ENCODE measurements at places on chromosomes 12 and 14.

DNA sequence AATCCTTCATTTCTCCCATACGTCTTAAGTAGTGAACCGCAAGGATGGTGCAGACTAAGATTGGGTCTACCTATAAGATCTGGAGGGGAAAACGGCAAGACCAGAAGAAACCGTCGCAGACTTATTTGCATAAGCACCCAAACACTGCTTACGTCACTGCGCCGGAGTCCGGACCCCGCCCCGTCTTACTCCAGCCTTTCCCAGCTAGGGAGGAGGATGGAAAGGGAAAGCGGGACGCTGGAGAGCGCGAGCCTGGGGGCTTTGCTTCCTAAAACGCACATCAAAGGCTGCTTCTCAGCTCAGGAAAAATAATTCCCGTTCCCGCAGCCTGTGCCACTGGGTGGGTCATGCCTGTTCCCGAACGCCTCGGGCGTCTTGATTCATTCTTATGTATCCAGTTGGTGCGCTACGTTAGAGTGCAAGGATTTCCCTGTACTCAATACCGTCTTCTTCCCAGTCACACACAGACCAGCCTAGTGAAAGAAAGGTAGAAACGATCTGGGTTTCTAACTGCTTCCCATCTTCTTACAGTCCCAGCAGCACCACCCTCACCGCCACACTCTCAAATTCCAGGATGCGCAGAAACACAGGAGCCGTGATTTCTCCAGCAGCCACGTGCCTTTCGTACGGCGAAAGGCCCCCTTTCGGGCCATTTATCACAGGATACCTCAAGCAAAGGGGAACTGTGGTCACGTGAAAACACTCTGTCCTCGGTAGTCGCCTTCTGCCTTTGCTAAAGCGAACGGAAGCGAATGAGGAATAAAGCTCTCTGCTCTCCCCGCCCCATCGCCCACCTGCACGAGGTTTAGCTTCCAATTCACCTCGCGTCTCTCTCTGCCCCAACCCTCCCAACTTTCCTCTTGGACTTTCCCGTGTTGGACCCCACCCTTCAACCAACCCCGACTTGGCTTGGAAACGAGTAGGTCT lies 1.1 kb downstream of the SLC6A15 start:
- DNase-seq, result peak; percentile 46

DNA sequence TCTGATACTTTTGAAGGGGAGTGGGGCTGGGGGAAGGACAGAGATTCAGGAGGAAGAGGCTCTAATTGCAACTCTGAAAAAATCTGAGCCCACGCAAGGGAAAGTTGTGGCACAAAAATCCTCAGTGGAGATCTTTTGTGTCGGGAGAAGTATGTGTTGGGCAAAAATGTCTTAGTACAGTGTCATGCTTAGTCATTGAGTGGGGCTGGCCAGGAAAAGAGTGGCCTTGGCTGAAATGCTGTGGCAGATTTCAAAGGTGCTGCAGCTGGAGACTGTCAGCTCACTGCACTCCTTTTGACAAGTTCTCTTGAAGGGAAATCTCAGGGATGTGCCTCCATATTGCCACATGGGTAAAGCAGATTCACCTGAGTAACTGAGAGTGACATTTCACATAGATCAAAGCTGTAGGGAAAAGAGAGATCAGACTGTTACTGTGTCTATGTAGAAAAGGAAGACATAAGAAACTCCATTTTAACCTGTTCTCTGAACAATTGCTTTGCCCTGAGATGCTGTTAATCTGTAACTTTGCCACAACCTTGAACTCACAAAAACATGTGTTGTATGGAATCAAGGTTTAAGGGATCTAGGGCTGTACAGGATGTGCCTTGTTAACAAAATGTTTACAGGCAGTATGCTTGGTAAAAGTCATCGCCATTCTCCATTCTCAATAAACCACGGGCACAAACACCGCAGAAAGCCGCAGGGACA lies 36.0 kb upstream of the GLIPR1 start:
- no peak for DNase-seq

GRCh38 chr14:104214431-104215218 lies 76.2 kb downstream of the KIF26A start:
- DNase-seq, result peak; percentile 64

GRCh38 chr12:52241205-52241842 lies 8.3 kb downstream of the KRT7 start:
- DNase-seq, result no peak

DNA sequence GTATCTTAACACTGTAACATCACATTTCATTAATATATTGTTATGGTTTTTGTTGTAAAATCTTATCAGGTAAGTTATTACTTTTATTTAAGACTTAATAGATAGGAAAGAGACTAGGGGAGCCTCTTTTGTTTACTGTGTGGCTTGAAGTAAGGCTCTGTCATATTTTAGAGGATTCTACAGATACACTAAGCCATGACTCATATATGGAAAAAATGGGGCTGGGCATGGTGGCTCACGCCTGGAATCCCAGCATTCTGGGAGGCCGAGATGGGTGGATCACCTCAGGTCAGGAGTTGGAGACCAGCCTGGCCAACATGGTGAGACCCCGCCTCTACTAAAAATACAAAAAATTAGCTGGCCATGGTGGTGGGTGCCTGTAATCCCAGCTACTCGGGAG lies 23.6 kb upstream of the NPFF start:
- DNase-seq, result no peak

- no peak for DNase-seq
Observed at GRCh38 chr12:69580074-69580473, 5.2 kb upstream of the CCT2 start.

DNA sequence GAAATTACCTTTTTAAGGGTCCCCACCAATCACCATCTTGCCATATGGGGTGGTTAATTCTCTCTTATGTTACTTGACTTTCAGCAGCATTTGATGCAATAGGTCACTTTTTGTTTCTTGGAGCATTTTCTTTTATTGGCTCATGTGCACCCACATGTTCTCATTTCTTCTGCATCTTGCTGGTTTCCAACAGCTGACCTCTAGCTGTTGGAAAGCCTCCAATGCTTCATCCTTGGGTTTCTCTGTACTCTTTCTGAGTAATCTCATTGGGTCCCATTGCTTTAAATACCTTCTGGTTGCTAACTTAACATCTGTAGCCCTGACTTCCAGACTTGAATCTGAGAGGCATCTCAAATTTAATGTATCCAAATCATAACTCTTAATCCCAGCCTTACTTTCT lies 116.8 kb downstream of the CRADD start:
- DNase-seq, result no peak

DNA sequence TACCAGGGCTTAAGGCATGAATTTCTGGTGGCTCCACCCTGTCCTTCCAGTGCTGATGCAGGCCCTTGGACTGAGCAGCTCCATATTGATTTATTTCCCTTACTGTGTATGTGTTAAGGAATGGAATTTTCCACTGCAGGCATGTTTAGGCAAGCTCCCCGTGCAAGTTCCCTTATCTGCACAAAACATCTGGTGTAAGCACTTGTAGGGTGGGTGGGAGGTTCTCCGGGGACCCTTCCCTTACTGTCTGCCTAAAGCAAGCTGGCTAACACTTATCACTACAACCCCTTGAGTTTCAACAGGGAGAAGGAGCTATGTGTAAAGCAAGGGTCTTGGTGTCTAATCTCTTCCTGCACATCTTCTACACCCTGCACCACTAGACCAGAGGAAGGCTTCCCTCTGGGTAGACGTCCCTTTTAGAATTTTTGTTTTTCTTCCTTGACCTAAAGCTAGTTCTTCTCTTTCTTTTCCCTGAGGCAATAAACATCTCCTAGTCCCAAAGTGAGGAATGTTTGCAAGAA lies 22.0 kb upstream of the DRAM1 start:
- DNase-seq, result no peak

Measured in large intestine (tissue), 12 donors.